ENCODE measurements at places on chromosomes 1 and 21.

DNA sequence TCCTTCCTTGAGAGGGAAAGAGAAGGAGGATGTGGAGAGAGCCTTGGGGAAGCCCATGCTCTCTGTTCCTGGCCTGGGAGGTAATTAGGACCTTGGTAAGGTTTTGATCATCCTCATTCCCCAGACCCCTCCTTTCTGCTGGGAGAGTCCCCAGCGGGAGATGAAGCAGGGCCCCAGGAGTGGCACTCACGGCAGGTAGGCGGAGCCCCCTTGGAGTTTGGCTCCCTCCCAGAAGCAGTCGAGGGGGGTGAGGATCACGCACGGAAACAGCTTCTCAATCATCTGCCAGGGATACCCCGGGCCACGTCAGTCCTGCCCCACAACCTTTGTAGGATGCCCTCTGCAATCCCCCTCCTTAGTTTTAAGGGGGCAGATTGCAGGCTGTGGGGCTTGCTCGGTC is 11.5 kb downstream of the PTCH2 start:
- no peak for DNase-seq

GRCh38 chr1:208997726-208998312 is 585.7 kb upstream of the CAMK1G start:
- DNase-seq: no peak

- no peak for DNase-seq
Measured at GRCh38 chr1:184388971-184389370, 2.1 kb downstream of the C1orf21 start.

DNA sequence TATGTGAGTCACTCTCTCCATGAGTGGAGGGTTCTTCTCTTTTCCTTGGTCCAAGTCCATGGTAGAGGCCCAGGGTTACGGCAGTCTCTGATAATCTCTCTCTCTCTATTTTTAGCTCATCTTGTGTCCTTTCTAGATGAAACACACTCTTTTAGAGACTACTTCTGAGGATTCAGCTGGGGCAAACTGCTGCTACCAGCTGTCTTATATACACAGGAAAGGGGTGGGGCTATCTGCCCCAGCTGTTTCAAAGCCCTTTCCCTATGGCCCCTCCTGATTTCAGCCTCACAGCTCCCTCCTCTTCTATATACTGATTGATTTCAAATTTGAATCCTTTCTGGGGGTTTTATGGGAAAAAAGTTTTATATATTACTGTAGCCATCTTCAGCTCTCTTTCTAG is 324.8 kb downstream of the RWDD3 start:
- no peak for DNase-seq

- no peak for DNase-seq
Measured at GRCh38 chr1:224720216-224720615, 104.1 kb downstream of the CNIH3 start.

- no peak for DNase-seq
Measured at GRCh38 chr1:208731981-208732821, 488.0 kb upstream of the PLXNA2 start.
